ENCODE measurements at places on chromosomes 3 and 15.

- DNase-seq, result no peak
Observed at GRCh38 chr15:80176443-80176842, 23.6 kb downstream of the FAH start.

DNA sequence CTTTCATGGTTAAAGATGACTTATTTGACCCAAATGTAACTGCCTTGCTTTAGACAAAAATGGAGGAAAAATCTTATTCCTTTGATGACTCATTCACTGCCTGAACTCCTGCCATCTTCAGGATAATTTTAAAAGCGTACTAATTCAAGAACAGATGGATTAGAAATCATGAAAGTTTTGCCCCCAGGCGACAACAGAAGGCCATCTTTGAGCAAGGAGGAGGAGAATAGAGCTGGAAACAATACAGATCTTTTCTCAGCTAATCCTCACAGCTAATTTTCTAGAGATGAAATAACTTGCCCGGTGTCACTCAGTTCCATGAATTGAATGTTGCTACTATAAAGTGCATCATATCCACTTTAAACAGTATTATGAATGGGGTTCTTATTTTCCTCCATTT, 324.7 kb upstream of the RARB start:
- no peak for DNase-seq

DNA sequence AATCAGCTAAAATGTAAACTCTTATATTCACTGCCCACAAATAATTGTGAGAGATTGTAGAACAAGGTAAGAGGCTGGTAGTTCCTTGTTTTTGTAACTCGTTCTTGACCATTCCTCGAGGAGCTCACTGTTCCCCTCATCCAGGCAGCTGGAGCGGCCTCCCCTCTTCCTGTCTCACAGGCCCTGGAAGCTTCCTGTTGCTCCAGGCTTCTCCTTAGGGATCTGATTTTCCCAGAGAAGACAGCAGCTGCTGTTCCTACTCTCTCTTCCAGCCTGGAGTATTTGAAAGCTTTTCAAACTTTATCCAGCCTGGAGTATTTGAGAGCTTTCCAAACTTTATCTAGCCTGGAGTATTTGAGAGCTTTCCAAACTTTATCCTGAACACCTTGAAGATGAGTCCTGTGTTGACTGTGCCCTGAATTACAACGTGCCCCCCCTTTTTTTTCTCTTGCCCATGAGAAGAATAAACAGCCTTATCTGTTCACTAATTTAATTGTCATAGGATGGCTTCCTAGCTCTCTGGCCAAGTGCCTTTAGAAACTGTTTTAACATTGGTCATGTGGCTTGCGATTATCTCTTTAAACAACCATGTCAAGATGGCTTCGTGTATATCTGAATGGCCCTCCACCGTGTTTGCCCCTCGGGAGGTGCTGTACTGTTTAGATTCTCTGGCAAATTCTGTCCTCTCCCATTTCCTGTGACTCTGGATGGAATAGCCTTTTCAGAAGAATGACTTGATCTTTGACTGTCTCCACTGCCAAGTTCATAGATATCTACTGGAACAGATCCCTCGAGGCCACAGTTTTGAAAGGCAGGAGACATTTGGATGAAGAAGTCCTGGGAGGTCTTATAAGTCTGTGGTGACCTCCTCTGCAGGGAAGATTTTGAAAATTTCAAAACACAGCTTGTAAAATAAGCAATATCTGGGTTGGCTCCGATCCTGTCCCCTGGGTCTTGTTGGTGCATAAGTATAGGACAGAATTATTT, 4.8 kb downstream of the ADAMTSL3 start:
- DNase-seq, result no peak

DNA sequence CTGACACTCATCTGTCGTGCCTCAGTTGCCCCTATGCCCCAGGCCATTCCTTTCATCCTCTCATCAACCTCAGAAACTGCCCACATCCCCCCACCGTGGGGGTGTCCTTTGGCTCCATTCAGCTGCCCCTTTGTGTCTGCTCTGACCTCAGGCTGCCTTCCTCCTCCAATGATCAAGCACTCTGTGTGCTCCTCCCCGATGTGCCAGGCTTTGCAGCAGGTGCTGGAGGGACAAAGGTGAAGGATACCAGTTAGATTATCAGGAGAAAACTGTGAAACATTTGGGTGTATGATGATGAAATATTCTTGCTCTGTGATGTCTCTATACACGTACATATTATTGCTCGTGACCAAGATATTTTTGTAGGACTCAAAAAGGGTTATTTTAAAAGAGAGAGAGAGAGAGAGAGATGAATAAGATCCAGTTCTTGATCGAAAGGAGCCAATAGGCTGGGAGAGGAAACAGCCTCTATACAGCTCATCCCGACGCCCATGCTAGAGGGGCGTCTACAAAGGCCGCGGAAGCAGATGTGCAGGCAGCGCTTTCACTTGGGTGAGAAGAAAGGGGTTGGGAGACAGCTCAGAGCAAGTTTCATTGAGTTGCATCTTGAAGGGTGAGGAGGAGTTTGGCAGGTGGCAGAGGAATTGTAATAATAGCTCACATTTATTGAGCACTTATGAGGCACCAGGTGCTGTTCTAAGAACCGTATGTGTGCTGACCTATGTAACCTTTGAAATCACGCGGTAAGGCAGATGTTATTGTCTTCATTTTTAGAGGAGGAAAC, 28.3 kb upstream of the ADCY5 start:
- no peak for DNase-seq

- DNase-seq, result no peak
Observed at GRCh38 chr3:126540951-126541627, 17.1 kb downstream of the CHST13 start.

DNA sequence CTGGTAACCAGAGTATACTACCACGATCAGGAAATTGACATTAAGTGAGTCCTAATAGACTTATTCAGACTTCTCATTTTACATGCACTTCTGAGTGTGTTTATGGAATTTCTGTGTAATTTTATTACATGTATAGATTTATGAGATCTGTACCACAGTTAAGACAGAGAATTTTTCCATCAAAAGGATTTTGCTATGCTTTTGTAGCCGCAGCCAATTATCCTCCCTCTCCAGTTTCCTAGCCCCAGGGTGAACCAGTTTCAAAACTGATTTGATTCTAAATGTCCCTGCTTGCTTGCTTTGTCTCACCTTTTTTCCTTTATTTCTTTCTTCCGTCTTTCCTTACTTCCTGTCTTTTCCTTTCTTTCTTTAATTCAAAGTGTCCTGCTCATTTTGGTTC, 661.2 kb upstream of the BCHE start:
- DNase-seq, result no peak

DNA sequence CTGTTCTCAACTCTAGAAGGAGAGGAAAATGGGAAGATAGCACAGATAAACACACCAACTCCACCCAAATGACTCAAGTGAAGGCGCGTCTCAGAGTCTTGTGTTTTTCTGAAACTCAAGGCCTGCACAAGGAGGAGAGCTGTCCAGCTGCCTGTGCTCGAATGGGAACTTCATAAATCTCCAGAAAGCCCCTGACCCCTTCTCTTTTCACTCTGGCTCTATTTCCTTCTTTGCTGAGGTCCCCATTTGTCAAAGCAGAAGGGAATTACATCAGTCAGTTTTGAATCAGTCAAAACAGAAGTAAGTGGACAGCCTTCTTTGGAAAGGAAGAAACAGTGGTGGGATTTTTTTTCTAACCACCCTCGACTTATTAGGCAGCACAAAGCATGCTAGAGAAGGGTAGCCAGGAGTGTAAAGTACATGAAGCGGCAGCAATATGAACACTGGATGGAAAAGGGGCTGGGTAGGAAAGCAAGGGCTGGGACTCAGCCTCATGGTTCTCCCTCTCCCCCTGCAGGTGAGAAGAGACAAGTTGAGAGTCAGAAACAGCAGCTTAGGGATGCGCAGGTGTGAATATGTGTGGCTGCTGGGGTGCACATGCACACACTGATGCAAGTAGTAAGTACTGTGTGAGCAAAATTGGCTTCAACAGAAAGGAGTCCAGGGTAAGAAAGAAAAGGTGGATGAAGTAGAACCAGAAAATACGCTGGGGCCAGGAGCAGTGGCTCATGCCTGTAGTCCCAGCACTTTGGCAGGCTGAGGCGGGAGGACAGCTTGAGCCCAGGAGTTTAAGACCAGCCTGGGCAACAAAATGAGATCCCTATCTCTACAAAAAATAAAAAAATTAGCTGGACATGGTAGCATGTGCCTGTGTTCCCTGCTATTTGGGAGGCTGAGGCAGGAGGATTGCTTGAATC, 36.6 kb upstream of the MAGEF1 start:
- no peak for DNase-seq
